Glutamatergic neuron (in vitro differentiated cells): ENCODE measurements at places on chromosomes 3 and 15. TPM values are rescaled to one million over a fixed set of nuclear protein-coding genes. Genes with fewer than 3 reads are reported as not detected.

- DNase-seq = no peak
These were observed 1037.0 kb upstream of the CFAP20DC start for GRCh38 chr3:60086811-60087210.

Gene SH2D7
- not detected for total RNA-seq

Gene GPR62
- 0.44 TPM for total RNA-seq

GRCh38 chr3:172461530-172462138, 13.4 kb upstream of the GHSR start:
- DNase-seq = no peak

GRCh38 chr3:112448939-112449338, 50.3 kb downstream of the BTLA start:
- no peak for DNase-seq

DNA sequence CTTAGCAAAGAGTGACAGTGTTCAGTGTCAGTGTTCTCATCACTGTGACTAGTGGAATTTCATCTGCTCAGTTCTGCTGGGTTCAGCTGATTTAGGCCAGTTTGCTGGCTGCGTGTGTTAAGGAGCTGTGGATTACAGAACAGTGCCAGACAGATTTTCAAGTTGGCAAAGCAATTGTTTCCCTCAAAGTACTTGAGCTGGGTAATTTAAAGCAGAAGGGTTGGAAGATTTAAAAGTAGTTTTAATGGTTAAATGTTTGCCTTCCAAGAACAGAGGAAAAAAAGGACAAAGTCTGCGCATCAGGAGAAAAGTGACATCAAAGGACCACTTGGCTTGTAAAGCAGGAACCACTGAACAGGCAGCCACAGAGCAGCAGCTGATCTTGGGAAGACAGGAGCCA, 8.7 kb downstream of the ESYT3 start:
- DNase-seq = no peak

Gene MST1
- 23.4 TPM for total RNA-seq

Gene NOX5
- total RNA-seq = not detected

DNA sequence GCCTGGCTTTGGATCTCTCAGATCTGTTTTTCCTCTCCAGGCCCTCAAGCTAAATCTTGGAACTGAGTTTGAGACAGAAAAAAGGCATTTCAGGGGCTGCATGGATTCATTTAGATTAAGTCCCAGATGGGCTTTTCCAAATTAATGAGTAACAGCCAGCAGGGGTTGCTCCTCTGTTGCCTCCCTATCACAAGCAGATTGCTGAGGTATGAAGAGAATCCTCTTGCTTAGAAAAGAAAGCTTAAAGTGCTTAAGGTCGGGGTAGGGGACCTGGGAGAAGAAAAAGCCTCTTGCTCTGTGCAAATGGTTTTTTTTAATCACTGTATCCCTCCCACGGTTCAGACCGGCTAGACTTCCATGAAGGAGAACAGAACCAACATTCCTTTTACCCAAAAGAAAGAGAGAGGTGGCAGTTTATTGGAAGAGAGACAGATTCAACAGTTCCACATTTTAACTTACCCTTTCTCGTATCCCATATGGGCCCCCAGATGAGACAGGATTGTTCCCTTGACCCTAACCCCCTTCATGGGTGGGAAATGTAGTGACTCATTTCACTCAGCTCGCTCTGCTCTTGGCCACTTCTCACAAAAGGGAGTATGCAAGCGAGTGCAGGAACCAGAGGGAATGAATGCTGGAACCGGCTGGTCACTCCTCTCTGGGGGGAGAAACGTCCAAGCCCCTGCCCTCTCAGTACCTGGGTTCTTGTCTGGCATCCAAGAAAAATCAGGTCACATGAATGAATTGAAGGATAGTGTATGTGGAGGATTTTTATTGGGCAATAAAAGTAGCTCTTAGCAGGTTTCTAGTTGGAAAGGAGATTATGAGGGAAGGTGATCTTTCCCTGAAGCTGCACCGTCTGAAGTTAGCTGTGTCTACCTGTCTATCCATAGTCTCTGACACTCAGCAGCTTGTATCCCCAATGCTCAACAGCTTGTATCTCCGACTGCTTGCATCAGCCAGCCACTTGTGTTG, 745.2 kb downstream of the SI start:
- DNase-seq = no peak

Gene MAGEL2
- total RNA-seq = 27.1 TPM

Gene VILL
- total RNA-seq = 3.2 TPM

Gene CLDN16
- total RNA-seq = not detected

- DNase-seq = no peak
These were observed 169.0 kb upstream of the SLC24A5 start for GRCh38 chr15:47951781-47952180.

DNA sequence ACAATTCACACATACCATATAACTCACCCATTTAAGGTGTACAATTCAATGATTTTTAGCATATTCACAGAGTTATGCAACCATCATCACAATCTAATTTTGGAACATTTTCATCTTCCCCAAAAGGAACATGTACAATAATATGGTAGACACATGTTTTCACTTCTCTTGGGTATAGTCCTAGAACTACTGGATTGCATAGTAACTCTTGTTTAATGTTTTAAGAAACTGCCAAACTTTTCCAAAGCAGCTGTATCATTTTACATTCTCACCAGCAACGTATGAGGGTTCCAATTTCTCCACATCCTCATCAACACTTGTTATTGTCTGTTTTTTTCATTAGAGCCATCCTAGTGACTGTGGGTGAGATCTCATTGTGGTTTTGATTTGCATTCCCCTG, 14.3 kb downstream of the BNC1 start:
- no peak for DNase-seq

DNA sequence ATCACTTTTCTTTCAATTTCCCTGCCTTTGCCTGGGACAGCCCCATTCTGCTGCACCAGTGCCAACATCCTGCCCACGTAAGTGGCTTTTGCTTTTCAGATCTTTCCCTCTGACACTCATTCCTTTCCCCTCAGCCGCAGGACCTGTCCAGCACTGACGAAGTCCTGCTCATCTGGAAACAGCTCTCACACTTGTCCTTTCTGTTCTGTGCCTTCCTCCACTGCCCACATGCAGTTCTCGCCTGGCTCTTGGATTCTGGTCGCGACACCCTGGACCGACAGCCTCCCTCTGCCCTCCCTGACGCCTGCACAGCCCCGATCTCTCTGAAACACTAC, 99.7 kb downstream of the ADCY5 start:
- DNase-seq = no peak

Gene TRH
- 1.7 TPM for total RNA-seq

DNA sequence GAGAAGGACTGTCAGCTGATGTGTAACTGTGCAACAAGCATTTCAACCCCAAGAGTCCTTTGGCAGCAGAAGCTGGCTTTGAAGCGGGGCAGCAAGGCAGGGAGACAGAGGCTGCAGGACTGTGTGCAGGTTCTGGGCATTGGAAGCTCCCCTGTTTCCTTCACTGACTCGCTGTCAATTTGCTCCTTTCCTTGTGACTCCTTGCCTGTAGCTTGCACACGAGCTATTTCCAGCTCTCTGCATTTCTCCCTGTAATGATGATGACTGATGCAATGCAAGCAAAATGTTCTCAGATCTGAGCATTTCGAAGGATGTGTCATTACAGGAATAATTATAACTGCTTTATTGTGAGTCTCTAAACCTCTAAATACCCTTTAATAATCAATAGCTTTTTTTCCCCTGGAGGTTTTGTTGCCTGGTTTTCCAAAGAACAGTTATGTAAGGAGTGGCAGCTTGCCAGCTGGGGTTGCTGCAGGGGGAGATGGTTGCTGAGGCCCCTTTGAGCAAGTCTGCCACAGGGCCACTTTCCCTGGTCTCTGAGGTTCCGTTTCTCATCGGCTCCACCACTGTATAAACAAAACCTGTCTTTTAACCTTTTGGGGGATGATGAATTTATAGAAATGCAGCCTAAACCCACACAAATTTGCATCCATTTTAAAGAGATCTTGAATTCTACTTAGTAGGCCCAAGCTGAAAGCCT, 2.8 kb downstream of the APOD start:
- no peak for DNase-seq

GRCh38 chr3:152193673-152194267, 75.0 kb upstream of the MBNL1 start:
- no peak for DNase-seq

DNA sequence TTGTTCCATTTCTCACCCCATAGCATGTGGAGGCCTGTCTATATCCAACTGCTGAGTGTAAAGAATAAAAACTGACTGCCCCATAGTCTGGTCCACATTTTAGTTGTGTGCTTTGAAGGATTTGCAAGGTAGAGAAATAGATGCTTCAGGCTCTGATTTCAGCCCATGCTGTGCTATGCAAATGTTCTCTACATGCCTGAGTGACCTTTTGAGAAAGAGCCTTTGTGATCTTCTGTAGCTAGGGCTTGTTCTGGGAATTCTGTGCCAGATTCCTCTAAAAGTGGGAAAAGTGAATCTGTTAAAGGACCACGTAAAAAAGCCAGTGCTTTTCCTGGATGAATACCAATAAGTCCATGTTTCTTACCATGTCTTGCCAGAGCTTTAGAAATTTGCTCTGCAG, 5.2 kb downstream of the KCTD6 start:
- DNase-seq = no peak

Gene CAPN3
- total RNA-seq = 1.8 TPM

DNA sequence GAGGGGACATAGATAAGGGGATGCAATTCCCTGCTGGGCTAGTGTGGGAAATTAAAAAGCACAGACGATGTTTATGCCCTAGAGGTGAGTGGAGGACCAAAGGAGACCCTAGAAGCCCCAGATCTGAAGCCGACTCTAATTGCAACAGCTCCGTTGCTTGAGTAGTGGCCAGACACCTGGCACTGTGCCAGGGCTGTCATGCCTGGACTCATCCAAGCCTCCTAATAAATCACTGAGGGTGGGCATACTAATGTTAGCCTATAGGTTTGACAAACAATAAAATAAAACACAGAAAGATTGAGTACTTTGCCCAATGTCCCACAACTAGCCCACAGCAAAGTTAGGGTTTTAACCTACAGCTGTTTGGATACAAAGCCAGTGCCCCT, 25.4 kb upstream of the MRPS22 start:
- no peak for DNase-seq

- no peak for DNase-seq
These were observed 435.6 kb downstream of the GOLGA6L6 start for GRCh38 chr15:20106026-20106425.

DNA sequence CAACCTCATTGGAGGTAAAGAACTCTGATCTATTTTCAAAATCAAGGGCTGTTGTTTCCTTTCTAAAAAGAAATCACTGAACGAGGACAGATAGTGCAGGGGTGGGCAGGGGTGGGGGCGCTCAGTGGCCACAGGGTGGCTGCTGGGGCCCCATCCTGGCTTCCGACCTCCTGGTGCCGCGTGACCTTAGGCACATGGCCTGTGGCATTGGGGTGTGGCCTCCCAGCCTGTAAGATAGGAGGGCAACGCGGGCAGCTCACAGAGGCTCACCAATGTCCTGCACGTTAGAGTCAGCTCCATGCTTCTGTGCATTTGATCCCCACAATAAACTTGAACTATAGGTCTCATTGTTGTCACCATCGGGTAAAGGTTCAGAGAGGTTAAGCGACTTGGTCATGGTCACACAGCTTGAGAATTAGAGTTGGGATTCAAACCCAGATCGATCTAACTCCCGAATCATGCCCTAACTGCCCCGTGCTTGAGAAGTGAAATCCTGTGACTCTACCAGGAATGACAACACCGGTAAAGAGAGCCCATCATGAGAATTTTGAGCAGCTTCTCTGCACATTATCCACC, 148.0 kb upstream of the SLC6A11 start:
- no peak for DNase-seq

Gene PLOD2
- total RNA-seq = 45.6 TPM

DNA sequence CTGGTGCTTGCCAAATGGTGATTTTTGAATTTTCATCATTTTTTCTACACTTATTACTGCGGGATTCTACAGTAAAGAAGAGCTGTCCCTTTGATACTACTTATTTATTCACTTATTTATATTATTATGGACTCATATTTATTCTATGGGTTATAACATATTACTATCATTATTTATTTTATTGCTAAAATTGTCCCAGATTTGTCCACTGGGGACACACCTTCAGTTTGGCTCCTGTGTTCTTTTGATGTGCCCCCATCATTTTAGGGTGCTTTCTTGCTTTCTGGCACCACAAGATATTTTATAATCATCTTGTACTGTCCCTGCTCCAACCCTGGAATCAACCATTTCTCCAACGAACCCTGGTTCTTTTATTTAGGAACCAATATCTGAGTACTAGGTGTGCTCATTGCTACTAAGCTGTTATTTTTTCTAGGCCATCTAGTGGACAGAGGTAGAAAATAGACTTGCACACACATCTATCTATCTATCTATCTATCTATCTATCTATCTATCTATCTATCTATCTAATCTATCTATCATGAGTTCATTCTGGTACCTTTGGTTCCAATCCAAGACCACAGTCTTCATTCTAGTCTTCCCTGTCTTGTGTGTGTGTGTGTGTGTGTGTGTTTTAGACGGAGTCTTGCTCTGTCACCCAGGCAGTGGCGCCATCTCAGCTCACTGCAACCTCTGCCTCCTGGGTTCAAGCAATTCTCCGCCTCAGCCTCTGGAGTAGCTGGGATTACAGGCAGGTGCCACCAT, 16.0 kb downstream of the SLC22A14 start:
- DNase-seq = no peak

GRCh38 chr15:84658080-84658787, at the start of gene NMB:
NMB (minus strand) TSS chr15:84658199; CDS start chr15:84658152, 47 bp downstream.
- peak; percentile 84 for DNase-seq

Gene SPATA12
- total RNA-seq = not detected

DNA sequence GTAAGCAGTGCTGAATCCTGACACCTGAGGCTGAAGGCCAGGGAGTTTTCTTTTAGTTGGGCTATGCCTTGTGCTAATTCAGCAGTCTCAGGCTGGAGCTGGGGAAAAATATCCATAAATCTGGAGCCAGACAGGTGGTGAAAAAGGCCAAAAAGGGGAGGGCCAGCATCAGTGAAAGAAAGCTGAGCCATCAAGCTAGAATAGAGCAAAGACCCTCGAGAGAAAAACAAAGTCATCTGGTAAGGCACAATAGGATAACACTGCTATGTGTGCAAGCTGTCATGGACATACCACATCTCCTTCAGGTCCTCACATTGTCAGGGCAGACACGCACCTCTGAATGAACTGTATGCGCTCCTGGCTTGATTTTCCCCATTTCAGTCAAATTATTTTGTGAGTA, 687.9 kb downstream of the SQOR start:
- DNase-seq = no peak

GRCh38 chr3:179771797-179772196, 119.0 kb downstream of the USP13 start:
- DNase-seq = no peak

Gene CLDN1
- not detected for total RNA-seq
